ENCODE measurements at places on chromosomes 13 and 19. TPM values are rescaled to one million over a fixed set of nuclear protein-coding genes. Genes with fewer than 3 reads are reported as not detected.

DNA sequence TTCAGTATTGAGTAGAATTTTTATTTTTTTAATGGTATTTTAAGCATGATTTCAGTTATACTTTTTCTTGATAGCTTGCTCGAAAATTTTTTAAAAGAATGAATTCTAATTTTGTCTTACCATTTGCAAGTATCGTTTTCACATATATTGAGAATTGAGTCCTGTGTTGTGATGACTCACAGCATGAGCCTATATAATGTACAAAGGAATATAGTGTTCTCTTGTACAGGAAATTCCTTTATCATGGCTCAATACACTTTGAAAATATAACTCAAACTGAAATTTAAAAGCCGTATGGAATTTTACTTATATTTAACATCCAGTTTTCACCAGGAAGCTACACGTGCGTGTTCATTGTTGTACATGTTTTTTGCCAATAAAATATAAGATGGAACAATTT, 161.1 kb upstream of the TMTC4 start:
- DNase-seq = no peak
- H3K27me3 ChIP-seq = no peaks in the 10 kb centered on the region
- no peak overlapping the region for H3K27ac ChIP-seq

- DNase-seq = no peak
- H3K4me1 ChIP-seq = peaks cover 24% of the 10 kb centered on the region
- no peak overlapping the region for H3K4me3 ChIP-seq
- H3K27ac ChIP-seq = no peak overlapping the region
- no peaks in the 10 kb centered on the region for H3K36me3 ChIP-seq
- H3K27me3 ChIP-seq = no peaks in the 10 kb centered on the region
Observed at GRCh38 chr13:73993661-73994060, 140.5 kb downstream of the KLF12 start.

The CLEC11A gene
- total RNA-seq = 16.6 TPM

GRCh38 chr13:42039457-42039945, 8.9 kb upstream of the DGKH start:
- H3K4me1 ChIP-seq = no peaks in the 10 kb centered on the region
- peak overlapping the region; percentile 55 for H3K4me3 ChIP-seq
- H3K36me3 ChIP-seq = no peaks in the 10 kb centered on the region
- DNase-seq = no peak
- H3K27ac ChIP-seq = peak overlapping the region; percentile 98

The C19orf67 gene
- total RNA-seq = 3.6 TPM

- no peaks in the 10 kb centered on the region for H3K27me3 ChIP-seq
- H3K36me3 ChIP-seq = no peaks in the 10 kb centered on the region
- peaks cover 8% of the 10 kb centered on the region for H3K4me1 ChIP-seq
- H3K4me3 ChIP-seq = no peak overlapping the region
- no peak overlapping the region for H3K27ac ChIP-seq
Observed at GRCh38 chr19:15128162-15128770, 21.1 kb downstream of the SYDE1 start.

DNA sequence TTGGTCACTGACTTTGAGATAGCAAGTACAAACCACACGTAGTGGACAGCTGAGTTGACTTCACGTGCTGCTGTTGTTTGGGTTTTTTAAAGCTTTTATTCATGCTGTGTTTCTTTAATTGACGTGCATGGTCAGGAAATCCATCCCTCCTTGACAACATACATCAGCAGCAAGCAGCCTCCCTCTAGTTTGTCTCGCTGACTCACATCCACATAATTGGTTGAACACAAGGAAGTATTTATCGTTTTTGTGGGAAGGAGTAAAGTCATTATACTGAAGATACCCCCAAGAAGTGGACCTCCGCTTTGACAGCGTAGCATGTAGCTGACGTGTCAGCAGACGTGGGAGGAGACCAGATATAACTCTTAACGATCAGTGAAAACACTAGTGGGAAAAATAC, 355.8 kb downstream of the MYO16 start:
- no peaks in the 10 kb centered on the region for H3K36me3 ChIP-seq
- no peak overlapping the region for H3K27ac ChIP-seq
- H3K4me1 ChIP-seq = no peaks in the 10 kb centered on the region
- no peak overlapping the region for H3K4me3 ChIP-seq
- no peaks in the 10 kb centered on the region for H3K27me3 ChIP-seq
- DNase-seq = peak; percentile 60

The PDE4C gene
- 8.3 TPM for total RNA-seq

The CDC42EP5 gene
- 24.6 TPM for total RNA-seq

GRCh38 chr13:57857945-57858344, 226.4 kb downstream of the PCDH17 start:
- H3K27ac ChIP-seq = no peak overlapping the region
- no peaks in the 10 kb centered on the region for H3K36me3 ChIP-seq
- no peaks in the 10 kb centered on the region for H3K4me1 ChIP-seq
- no peak for DNase-seq
- no peaks in the 10 kb centered on the region for H3K27me3 ChIP-seq
- no peak overlapping the region for H3K4me3 ChIP-seq

GRCh38 chr19:28596561-28597071, 616.3 kb downstream of the UQCRFS1 start:
- H3K27ac ChIP-seq = no peak overlapping the region
- no peaks in the 10 kb centered on the region for H3K27me3 ChIP-seq
- DNase-seq = no peak
- no peak overlapping the region for H3K4me3 ChIP-seq
- no peaks in the 10 kb centered on the region for H3K4me1 ChIP-seq
- no peaks in the 10 kb centered on the region for H3K36me3 ChIP-seq

DNA sequence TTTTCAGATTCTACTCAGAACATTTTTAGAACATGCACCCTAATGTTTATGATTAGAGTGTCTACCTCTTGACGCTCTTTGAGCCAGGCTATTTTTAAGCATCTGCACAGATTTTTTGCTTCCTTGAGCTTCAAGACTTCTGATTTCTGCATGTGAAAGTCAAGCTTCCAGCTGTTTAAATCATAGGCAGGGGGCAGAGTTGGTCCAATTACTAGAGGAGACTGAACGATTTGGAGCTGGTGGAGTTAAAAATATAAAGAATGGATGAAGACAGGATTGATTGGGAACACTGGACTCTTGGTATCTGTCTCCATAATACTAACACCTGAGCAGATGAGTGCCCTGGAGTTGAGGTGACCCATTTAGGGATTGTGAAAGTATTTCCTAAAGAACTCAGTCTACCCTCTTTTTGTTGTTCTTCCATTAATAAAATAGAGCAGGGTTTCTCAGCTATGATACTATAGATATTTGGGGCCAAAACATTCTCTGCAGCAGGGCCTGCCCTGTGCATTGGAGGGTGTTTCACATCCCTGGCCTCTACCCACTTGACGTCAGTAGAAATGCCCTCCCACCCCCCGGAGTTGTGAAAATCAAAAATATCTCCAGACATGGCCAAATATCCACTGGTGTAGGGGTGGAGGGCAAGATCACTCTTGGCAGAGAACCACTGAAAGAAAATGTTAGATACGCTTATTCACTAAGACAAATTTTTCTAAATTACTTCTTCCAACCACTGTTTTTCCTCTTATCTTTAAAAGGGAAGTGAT, 160.1 kb downstream of the COG6 start:
- H3K27ac ChIP-seq = no peak overlapping the region
- H3K36me3 ChIP-seq = no peaks in the 10 kb centered on the region
- H3K4me1 ChIP-seq = peaks cover 3% of the 10 kb centered on the region
- H3K27me3 ChIP-seq = no peaks in the 10 kb centered on the region
- DNase-seq = peak; percentile 67
- no peak overlapping the region for H3K4me3 ChIP-seq

The KIR3DL2 gene
- total RNA-seq = not detected
